ENCODE measurements at places on chromosomes 1 and 21.
A peak's percentile ranks its signal among the peaks of the same experiment; 100 is the strongest.

DNA sequence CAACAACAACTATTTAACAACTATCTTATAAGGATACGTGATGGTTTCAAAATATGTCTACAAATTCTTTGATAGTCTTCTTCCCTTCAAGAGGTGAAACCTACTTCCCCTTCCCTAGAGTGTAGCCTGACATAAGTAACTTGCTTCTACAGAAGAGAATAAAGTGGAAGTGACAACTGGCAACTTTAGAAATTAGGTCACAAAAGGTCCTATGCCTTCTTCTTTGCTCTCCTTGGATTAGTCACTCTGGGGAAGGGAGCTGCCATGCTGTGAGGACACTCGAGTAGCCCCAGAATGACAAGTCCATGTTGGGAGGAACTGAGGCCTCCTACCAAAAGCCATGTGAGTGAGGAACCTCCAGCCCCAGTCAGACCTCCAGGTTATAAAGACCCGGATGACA lies 19.2 kb downstream of the EFCAB14 start:
- no peak for DNase-seq

DNA sequence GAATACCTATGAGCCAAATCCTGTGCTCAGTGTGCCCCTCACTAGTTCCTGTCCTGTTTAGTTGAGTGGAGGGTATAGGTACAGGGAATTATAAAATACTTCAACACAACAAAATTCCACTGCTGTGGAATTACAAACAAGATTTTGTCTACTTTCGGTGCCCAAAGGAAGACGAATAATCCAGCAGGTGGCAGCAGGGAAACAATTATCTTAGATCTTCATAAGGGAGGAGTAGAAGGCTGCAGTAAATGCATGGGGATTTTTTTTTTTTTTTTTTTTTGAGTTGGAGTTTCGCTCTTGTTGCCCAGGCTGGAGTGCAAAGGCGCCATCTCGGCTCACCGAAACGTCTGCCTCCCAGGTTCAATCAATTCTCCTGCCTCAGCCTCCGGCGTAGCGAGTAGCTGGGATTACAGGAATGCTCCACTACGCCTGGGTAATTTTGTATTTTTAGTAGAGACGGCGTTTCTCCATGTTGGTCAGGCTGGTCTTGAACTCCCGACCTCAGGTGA lies 2.0 kb upstream of the PIP5K1A start:
- peak; percentile 45 for DNase-seq

GRCh38 chr1:245256528-245256927 lies 101.7 kb downstream of the KIF26B start:
- DNase-seq, result no peak

GRCh38 chr1:155012026-155012546 lies 9.5 kb downstream of the ZBTB7B start:
- peak; percentile 62 for DNase-seq

DNA sequence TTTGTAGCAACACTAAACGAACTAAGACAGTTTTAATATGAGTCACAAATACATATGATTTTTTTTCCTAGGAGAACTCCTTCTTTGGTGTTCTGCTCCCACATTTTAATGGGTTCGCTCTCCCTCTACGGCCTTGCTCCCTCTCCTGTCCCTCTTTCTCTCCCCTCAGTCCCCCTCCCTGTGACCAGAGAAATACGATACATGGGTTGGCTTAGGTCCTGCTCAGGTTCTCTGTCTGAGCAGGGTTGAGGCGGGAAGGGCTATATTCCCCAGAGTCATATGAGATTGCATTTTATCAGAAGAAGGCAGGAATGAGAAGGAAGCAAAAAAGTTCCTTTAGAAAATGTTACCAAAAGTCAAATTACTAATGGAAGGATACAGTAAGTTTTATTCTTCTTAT lies 44.6 kb downstream of the UBE2U start:
- no peak for DNase-seq

GRCh38 chr1:230080822-230081221 lies 13.8 kb downstream of the GALNT2 start:
- no peak for DNase-seq

- no peak for DNase-seq
These were observed 156.7 kb downstream of the DMRTA2 start for GRCh38 chr1:50266509-50266908.

GRCh38 chr1:160064746-160065145 lies 5.2 kb downstream of the KCNJ10 start:
- DNase-seq, result no peak

DNA sequence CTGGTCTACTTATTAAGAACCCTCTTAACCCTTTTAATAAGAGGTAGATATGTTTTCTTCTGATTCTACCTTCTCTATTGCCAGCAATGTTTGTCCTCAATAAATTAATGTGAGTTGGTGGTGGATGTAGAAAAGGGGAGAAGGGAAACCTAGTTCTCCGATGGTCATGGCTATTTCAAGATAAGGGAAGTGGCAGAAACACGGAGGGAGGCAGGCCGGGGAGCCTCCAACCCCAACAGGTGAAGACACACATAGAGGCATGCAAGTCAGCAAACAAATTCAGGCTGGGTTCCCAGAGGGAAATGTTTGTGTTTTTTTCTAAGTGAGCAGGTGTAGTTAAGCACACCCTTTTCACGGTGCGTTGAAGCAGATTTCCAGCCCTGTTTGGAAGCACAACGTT lies 31.0 kb upstream of the CLDN14 start:
- no peak for DNase-seq

- DNase-seq, result no peak
These were observed 218.8 kb downstream of the NEGR1 start for GRCh38 chr1:72063364-72064044.

GRCh38 chr1:152244576-152245273 lies 20.7 kb upstream of the HRNR start:
- DNase-seq, result no peak

- no peak for DNase-seq
These were observed 544 bp upstream of the CCT8 start for GRCh38 chr21:29074007-29074376.

DNA sequence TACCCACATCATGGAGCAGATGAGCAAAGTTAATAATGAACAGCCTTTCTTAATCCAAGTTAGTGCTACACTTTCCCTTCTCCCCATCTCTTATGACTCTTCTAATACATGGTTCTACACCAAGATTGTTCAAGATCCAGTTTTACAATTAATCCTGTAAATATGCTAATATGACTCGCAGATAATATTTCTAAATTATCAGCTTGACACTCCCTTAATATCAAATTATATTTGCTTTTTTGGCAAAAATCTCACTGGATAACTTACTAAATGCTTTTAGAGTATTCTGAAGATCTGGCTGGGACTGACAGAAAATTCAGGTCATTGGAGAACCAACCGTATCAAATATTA lies 24.4 kb upstream of the CR1L start:
- no peak for DNase-seq

- DNase-seq, result no peak
These were observed 838.2 kb upstream of the B3GALT2 start for GRCh38 chr1:194024659-194025058.

DNA sequence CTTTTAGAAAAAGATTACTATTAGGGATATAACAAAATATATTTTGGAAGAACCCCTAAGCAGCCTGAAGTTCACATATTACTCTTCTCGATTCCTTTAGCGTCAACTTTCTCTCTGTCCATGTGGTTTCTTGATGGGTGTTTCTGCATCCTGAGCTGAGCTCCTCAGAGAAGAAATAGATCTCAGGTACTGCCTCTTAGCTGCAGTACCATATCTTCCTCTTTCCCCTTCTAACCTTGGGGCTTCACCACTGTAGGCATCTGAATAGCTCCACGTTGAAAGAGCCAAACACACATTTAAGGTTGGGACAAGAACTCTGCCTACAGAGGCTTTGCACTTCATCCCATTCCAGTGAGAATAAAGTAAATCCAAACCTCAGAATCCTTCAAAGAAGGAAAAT lies 59.2 kb downstream of the SAMSN1 start:
- no peak for DNase-seq

GRCh38 chr1:61190618-61191432 lies 108.5 kb downstream of the NFIA start:
- no peak for DNase-seq

DNA sequence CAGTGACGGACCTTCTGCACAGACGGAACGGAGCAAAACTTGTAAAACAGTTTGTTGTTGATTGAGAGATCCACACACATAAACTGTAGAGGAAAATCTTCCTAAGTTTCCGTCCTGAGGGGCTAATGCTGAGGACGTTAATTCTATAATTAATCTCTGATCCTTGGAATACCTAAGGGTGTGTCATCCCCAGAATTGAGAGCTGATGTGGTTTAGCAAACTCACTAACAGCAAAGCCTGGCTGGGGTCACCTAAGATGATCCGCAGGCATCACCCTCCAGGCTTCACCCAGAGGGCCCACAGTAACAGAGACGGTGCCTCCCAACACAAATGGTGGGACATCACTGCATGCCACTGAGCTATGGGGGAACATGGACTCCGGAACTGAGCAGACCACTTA lies 97.5 kb downstream of the SMYD2 start:
- DNase-seq, result no peak

GRCh38 chr1:17516303-17517214 lies 22.9 kb upstream of the ARHGEF10L start:
- DNase-seq, result no peak

DNA sequence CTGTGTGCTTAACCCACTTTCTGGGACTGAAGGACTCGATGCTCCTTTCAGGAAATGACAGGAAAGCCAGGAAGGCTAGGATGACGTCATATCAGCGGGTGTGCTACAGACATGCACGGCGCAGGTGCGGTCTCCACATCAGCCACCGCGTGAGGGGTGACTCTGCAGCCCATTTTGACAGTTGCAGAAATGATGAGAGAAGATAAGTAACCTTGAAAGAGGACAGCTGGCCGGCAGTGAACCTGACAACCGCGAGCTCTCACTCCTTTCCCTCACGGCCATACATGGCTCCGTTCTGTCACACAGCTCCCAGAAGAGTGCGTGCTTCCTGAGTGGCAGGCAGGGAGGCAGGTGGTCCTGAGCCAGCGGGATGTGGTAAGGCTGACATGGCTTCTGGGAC lies 1.7 kb upstream of the KRTAP10-5 start:
- no peak for DNase-seq

DNA sequence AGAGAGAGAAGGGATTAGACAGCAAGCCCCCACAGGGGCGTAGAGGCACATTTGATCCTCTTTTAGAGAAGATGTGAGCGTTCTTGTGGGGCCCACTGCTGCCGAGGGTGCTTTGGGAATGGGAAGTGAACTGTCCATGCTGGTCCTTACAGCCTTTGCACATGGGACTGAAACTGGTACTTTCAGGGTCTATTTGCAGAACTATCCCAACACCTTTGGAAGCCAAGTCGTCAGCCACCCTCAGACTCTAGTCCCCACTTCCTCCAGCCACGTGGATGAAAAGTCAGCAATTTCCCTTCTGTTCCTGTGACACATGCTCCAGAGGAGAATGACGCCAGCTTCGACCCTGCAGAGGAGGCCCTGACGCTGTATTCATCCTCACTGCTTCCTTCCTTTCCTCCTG lies 2.6 kb upstream of the RAB7B start:
- DNase-seq, result no peak

- DNase-seq, result no peak
These were observed 5.1 kb upstream of the TMCO4 start for GRCh38 chr1:19804831-19805251.

DNA sequence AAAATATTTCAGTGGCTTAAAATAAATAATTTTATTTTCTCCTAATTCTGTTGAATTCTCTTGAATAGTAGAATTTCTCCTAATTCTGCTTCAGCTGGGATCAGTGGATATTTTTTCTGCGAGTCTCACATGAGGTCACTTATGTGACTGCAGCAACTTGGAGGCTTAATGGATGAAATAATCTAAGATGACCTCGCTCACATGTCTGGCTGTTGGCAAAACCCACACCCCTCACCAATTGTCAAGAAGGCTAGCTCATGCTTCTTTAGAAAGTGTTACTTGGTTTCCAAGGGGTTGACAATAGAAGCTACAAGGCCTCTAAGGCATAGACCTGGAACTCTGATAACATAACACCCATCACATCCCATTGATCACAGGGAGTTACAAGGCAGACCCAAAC lies 156.9 kb upstream of the DPYD start:
- DNase-seq, result no peak

- DNase-seq, result no peak
These were observed 44.3 kb downstream of the C8B start for GRCh38 chr1:56921479-56921878.

- DNase-seq, result no peak
These were observed 138.3 kb upstream of the GPR52 start for GRCh38 chr1:174309490-174309889.

GRCh38 chr21:42520628-42521253 lies 7.1 kb downstream of the SLC37A1 start:
- DNase-seq, result no peak

Measured in neuronal stem cell (in vitro differentiated cells).